ENCODE measurements at places on chromosomes 1 and 21. TPM values are rescaled to one million over a fixed set of nuclear protein-coding genes. Genes with fewer than 3 reads are reported as not detected.

DNA sequence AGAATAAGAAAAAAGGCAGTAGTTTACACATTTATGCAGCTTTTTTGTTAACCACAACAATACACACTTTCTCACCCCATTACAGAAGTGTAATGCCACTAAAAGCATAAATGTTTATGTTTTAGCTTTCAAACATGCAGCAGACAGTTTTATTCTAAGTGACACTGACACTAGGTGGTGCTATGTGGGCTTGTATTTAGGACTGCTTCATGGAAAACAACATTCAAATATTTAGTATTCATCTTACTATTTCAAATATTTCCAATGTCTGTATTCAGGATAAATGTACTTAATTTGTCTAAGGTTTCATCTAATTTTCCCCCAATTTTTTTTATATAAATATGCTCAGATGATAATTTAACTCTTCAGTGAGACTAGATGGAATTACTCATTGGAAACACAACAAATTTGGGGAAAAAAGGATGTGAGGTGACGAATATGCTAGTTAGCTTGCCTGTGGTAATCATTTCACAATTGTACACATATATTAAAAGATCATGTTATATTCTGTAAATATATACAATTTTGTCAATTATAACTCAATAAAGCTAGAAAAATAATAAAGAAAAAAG is 71.4 kb downstream of the USP1 start:
- no peak for DNase-seq

Gene PADI1
- total RNA-seq = not detected

Gene OR2L5
- not detected for total RNA-seq

Gene COL11A1
- 0.99 TPM for total RNA-seq

Data from sigmoid colon (tissue), 7 donors.